ENCODE measurements at places on chromosomes 7 and 10.

DNA sequence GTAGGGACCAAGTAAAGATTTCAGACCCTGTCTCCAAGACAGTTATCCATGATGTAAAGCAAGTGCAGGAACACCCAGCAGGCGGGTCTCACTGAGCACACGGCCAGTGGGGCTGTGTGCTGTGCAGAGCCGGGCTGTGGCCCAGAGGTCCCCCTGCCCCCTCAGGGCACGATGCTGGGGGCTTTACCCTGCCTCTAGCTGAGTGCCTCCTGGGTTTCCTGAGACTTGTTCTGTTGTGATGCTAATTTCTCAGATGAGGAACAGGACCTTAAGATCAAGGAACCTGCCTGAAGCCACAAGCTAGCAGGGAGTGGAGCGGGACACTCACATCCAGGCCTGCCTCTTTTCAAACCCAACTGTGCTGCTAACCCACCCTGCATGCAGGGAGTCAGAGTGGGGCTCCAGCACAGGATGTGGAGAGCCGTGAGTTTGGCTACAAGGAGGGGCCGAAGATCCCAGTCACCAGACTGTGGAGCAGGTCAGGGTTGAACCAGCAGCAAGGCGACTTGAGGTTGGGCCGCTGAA is 76.1 kb upstream of the LYZL2 start:
- no peak for DNase-seq

DNA sequence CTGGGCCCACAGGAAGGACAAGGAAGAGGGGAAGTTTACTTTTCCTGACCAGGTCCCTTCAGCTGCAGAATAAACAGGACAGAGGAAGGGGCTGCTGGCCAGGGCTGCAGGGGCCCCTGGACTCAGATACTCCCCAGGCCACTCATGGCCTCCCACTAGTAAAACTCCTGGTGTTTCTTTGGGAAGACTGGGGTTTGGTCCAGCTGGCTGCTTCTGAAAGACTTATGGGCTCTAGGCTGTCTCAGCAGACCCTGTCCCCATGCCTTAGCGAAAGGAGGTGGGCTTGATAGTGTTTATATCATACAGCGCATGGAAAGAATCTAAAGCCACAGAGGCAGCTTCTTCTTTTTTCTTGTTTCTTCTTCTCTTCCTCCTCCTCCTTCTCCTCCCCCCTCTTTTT is 56.4 kb downstream of the PALD1 start:
- no peak for DNase-seq

DNA sequence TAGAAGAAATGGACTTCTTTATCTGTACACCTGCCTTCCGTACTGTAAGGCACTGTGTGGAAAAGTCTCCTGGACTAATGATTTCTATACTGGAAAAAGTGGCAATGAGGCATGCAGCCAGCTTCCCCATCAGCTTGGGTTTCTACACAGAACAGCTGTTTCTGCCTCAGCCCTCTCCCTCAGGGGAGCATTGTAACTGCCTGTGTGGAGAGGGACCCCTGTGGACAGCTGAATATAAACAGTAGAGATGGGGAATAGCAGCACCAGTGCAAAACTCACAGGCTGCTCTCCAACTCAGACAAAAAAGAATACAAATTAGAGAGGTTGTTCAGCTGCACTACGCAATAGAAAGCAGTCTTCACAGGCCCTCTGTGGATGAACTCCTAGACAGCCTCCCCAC is 451.3 kb upstream of the MBL2 start:
- DNase-seq, result peak; percentile 53

- no peak for DNase-seq
Measured at GRCh38 chr10:76644476-76644875, 993.1 kb downstream of the KCNMA1 start.

DNA sequence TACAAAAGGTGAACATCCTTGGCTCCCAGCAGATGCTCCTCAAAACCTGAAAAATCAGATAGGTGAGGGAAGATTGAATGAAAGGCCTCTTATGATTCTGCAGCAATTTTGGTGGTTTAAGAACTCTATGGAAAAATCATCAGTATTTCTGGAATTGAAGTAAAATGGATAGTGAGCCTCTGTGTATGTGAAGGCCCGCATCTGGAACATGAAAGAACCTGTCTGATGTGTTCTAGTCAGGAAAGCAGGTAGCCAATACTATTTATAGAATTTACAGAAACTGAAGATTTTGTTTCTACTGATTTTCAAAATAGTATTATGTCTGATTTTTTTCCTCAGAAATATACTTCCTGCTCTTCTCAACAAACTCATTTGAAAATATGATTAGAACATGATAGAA is 37.3 kb downstream of the EGFR start:
- DNase-seq, result no peak

- peak; percentile 34 for DNase-seq
Measured at GRCh38 chr10:120342115-120342714, 114.8 kb upstream of the PLPP4 start.

- DNase-seq, result no peak
Measured at GRCh38 chr7:135403302-135403701, 106.6 kb downstream of the CNOT4 start.

DNA sequence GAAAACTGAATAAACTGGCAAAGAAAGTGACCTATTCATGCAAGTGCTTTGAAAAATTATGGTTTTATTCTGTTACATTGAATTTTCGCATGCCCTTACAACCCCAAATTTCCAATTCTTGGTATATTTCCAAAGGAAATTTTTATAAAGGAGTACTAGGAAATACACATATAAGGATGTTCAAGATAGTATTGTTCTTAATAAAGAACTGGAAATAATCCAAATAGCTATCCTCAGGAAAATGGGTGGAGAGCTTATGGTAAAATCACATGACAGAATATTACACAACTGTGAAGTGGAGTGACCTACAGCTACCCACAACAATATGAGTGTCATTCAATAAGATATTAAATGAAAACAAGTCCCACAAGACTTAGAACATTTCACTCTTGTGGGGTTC is 138.9 kb upstream of the BMPER start:
- DNase-seq, result no peak

GRCh38 chr7:11757153-11757552 is 74.8 kb downstream of the THSD7A start:
- DNase-seq, result no peak

DNA sequence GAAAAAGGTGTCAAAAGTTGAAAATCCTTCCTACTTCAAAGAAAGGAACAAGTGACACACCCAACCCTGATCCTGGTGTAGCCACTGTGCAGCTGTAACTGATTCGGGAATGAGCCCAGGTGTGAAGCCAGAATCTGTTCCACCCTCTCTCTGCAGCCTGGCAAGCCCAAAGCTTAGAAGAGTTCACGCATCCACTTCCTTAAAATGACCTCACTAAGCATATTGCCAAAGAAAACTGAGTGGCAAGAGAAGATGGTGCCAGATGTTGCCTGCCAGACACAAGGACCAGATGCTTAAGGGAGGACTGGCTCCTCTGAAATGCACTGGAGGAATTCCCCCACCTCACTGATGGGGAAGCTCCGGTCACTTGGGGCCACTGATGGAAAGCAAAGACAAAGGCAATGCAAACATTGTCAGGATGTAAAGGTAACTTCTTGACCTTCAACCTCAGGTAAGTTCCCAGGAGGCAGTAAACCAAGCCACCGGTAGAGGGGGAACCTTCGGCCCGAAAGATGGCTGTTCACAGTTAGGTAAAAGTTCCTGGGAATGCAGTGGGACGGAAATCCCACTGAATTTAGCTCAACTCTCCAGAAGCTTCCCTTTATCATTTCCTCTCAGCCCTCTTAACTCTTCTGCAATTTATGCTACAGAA is 554.9 kb downstream of the KCNMA1 start:
- no peak for DNase-seq

- DNase-seq, result no peak
Measured at GRCh38 chr10:373526-374309, 238.5 kb downstream of the ZMYND11 start.

GRCh38 chr7:44076101-44076895 is 6.0 kb downstream of the POLM start:
- DNase-seq, result peak; percentile 69

DNA sequence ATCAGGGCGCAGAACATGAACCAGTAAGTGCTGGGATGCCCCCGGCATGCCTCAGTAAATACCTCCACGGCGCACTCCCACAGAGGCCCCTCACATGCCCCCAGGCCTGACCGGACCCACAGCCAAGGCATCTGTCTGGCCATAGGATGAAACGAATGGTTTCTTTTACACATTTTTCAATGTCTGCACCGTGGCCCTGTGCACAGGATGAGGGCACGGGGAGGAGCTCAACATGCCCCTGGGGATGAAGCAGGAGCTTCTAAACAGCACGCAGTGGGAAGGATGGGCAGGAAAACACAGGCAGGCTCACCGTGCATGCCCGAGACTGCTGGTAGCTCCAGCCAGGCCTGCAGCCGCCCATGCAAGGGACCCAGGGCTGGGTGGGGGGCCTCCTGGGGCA is 283.3 kb downstream of the TNS3 start:
- no peak for DNase-seq

DNA sequence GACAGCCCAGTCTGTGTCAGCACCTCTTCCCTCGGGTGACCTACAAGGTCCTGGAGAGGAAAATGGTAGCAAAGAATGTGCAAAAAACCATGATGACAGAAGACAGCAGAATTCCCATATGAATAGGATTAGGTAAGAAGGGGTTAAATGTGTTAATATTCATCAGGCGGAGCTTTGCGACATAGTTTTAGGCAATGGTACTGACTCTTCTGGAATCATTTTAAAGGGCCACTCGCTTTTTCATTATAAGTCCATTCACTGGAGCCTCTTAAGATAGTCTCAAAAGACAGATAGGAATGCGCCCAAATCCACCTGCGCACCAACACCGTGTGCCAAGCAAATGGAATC is 38.2 kb downstream of the DLG5 start:
- DNase-seq, result no peak

DNA sequence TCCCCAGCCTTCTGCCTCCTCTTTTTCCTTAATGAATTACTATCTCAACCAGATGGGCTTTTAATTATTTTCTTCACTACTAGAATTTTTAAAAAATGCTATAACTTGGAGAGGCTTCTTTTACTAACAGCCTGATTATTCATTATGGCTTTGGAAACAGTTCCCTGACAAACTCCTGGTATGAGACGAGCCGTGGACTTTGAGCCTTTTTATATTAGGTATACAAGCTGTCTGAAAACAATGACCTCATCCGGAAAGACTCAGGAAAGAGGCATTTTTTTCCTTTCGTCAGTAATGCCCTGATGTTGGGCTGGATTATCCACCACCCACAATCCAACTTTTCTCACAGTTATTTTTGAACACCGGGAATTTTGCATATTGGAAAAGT is 26.7 kb upstream of the ABLIM1 start:
- no peak for DNase-seq

DNA sequence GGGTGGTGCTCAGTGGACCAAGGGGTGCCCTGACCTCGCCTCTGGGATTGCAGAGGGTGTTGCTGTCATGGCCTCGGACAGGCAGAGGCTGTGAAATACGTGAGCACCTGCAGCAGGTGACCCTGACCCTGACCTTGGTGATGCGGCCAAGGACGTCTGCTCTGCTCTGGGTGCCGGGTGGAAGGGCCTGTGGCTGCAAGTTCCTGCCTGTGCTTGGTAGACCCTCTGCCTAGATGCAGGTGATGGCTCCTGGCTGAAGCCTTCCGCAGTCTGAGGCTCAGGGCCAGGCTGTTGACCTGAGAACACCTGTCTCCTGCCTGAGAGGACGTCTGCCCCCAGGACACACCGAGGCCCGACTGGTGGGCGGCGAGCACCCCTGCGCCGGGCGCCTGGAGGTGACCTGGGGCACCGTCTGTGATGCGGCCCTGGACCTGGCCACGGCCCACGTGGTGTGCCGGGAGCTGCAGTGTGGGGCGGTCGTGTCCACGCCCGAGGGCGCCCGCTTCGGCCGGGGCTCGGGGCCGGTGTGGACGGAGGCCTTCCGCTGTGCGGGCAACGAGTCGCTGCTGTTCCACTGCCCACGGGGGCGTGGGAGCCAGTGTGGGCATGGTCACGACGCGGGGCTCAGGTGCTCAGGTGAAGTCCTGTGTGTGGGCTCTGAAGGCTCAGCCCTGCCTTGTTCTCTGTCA is 4.4 kb downstream of the SCART1 start:
- DNase-seq, result peak; percentile 65

Measured in kidney (tissue), 22 donors.